ENCODE measurements at places on chromosomes 2 and 18.

- DNase-seq, result peak; percentile 78
Measured at GRCh38 chr2:113324684-113325160, 46.0 kb upstream of the PAX8 start.

GRCh38 chr2:24466871-24467870 lies 23.9 kb upstream of the NCOA1 start:
- DNase-seq, result no peak

GRCh38 chr2:22801970-22802369 lies 583.0 kb upstream of the KLHL29 start:
- DNase-seq, result no peak

- no peak for DNase-seq
Measured at GRCh38 chr18:42087876-42088275, 132.8 kb downstream of the PIK3C3 start.

- DNase-seq, result peak; percentile 76
Measured at GRCh38 chr2:38274286-38275276, 102.5 kb downstream of the ATL2 start.

GRCh38 chr2:28355521-28356094 lies 37.0 kb upstream of the FOSL2 start:
- DNase-seq, result peak; percentile 56

DNA sequence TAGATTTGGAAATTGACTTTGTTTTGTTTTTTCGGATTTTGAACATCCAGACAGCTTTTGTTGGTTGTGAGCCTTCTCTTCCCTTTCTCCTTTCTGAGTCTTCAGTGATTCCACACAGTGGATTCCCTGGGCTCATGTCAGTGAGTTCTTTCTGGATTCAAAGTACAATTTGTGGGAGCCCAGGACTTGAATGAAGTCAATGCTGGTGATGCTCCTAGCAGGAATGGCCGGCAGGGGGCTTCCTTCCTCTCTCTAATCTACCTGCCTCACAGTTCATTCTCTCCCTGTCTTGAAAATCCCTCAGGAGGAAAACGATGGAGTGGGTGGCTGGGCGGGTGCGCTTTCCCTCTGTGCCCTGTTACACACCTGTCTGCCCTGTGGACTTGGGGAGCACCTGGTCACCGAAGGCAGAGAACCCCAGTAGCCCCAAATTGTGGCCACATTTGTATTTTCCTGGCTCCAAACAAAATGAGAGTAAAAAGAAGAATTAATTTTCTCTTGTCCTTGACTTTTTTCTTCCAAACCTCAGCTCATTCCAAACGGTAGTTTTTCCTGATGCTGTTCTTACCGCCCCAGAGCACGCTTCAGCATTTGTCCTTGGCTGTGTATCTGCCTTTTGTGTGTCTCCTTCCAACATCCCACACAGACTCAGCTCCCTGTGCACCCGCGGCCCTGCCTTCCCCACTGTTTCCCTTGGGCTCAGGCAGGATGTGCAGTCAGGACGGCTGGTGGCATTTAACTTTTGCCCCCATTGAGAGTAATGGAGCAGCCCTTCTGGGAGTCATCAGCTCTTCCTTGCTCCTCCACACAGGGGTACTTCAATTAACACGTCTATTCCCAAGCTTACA lies 86.6 kb downstream of the MARCO start:
- DNase-seq, result no peak

- no peak for DNase-seq
Measured at GRCh38 chr2:18833941-18834340, 244.6 kb upstream of the NT5C1B start.

- DNase-seq, result no peak
Measured at GRCh38 chr2:74131901-74132300, 15.8 kb downstream of the BOLA3 start.

- DNase-seq, result no peak
Measured at GRCh38 chr18:47898696-47899095, 31.8 kb downstream of the SMAD2 start.

- DNase-seq, result no peak
Measured at GRCh38 chr18:11840493-11840892, 10.7 kb upstream of the CHMP1B start.

GRCh38 chr18:51028201-51028805 lies 1.7 kb upstream of the SMAD4 start:
- DNase-seq, result no peak

DNA sequence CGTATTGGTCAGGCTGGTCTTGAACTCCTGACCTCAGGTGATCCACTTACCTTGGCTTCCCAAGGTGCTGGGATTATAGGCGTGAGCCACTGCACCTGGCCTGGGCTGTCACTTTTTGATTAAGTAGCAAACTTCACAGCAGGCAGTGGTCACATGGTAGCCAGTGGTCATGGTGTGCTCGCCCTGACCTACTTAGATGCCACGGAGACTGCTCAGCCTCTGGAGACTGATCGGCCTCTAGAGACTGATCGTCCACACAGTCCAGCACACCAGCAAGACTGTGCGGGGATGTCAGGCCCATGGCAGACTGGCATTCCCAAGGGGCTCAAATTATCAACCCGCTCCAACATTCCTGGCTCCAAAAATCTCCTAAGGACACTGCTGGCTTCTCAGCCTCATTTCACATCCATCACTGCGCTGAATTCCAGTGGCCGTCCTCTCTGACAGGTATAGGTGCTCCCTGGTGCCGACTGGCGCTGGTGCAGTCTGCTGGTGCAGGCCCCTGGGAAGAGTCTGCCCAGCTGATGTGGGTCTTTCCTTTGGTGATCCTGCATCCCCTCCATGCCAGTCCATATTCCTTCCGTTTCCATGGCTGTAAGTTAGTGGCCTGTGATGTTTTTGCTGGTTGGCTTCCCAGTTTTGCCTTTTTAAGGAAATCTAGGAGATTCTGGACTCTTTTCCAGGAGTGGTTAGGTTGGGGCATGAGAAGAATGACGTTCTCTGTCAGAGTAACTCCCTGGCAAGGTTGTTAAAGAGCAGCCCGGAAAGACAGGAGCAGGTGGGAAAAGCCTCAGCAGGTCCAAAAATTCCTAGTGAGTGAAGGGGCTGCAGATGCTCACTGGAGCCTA lies 374.5 kb upstream of the HS6ST1 start:
- DNase-seq, result no peak

- DNase-seq, result no peak
Measured at GRCh38 chr2:45812011-45812500, 160.6 kb downstream of the PRKCE start.

DNA sequence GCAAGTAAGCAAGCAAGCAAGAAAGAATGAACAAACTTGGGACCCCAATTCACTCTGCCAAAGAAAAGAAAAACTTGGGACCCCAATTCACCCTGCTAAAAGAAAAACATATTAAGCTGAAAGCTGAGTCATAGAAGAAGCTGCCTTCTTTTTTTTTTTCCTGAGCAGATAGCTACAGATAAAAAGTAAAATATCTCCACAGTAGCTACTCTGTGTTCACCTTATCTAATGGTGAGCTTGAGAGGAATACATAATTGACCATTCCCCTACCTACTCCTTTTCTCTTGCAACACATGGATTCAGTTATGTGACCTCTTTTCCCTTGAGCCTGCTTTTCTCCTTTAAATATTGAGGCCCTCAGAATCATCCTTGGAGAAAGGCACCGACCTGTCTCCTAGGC lies 63.0 kb downstream of the MCFD2 start:
- no peak for DNase-seq

- no peak for DNase-seq
Measured at GRCh38 chr18:22210311-22210754, 40.9 kb downstream of the GATA6 start.
